ENCODE measurements at places on chromosomes 2 and 18.

DNA sequence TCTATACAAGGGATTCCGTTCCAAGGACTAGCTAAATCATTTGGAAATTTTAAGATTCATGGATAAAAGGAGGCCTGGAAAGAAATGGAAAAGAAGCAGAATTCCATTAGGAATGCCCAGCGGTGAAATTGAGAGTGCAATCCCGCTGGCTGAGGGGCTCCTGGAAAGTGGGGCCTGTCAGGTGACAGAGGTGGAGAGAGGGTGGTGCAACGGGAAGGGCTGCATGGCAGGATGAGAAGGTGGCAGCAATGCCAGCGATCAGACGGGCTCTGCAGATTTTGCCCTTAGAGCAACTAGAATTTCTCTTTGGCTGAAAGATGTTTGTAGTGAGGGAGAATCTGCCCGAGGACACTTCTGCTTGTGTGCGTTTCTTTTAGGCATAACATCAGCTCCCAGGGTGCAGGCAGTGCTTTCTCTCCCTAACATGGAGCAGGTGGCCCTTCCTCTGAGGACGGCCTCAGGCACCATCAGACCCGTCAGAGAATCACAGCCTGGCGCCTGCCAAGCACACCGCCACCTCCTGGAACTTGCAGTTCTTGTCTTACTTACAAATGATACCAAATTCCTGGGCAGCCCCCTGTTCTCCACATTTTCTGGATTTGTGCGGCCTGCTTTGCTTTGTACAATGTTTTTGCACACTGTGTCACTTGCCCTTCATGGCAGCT is 261.6 kb downstream of the NDUFA10 start:
- no peak for DNase-seq

DNA sequence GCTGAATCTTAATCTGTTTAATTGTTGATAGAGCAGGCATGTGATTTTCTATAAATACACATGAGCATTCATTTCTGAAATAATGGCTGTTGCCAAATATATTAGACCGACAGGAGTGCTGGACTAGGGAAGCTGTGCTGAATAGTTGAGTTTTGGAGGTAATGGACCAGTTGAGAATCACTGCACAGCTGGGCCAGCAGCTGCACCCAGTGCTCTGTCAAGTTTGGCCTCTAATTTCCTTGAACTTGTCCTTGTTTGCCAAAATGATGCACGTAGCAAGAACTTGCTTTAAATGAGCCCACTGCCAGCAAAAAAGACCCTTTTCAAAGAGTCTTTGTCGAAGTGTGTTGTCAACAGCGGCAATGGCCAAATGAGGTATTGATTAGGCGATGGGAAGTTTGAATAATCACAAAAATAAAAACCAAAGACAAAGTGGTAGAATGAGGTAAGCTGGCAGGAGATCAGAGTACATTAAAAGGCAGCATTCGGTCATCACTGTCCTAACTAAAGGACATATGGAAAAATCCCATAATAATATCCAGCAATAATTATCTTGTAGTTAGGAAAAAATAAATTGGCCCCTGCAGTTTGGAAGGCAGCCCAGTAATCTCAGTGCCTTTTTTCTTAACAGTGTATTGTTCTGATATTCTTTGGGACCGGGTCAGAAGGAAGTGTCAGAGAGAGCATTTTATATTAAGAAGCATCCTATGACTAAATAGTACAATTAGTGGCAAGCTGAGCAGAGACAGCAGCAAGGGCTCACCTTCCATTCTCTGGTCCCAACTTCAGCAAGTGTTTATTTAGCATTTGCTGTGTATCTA is 126.2 kb downstream of the RAPGEF4 start:
- DNase-seq, result no peak

DNA sequence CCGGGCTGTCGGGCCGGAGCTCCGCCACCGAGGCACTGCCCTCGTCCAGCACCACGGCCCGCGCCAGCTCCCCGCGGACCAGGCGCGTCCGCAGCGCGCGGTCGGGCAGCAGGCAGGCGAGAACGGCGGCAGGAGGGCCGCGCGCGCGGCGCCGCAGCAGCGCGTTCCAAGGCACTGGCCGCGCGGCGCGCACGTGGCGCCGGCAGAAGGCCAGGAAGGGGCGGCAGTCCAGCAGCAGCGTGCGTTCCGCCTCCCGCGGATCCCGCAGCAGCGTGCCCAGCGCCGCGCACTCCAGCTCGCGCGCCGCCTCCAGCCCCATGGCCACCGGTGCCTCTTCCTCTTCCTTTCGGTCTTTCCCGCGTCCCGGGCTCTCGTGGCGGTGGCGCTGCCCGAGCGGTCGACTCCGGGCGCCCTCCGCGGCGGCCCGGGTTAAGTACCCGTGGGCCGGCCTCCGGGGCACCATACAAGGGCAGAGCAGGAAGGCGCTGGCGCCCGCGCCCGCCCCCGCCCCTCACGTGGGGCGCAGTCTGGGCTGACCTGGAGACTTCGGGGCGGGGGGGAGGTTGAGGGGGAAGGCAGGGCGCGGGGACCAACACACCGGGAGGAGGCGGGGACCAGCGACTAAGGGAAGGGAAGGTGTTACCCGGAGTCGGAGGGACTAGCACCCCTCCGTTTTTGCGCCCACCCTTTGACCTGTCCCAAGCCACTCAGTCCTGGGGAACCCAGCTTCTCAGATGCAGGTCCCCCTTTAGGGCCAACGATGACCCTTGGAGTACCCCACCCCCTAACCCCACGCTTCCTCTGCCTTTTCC is at the start of gene DUSP2:
Gene DUSP2 (minus strand): TSS at position 405 of the 812 bp plus-strand sequence. CDS start 86 bp downstream, at position 319.
- peak; percentile 45 for DNase-seq

DNA sequence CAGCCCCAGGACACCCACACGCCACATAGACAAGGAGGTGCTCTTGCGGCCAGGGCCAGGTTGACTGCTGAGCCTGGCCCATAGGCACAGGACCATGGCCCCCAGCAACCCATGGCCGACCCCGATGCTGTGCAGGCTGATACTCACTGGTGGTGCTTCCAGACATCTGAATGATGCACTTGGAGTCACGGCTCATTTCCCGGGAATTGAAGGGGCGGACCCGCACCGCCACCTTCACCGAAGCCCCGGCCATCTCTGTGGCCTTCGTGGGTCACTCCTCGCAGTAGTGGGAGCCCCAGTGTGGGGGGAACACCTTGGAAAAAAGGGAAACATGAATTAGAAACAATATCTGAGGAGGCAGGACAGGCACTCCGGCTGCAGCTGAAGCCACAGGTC is 22.5 kb downstream of the KIF1A start:
- no peak for DNase-seq

- DNase-seq, result no peak
These were observed 8.2 kb upstream of the MBD2 start for GRCh38 chr18:54232485-54233227.

DNA sequence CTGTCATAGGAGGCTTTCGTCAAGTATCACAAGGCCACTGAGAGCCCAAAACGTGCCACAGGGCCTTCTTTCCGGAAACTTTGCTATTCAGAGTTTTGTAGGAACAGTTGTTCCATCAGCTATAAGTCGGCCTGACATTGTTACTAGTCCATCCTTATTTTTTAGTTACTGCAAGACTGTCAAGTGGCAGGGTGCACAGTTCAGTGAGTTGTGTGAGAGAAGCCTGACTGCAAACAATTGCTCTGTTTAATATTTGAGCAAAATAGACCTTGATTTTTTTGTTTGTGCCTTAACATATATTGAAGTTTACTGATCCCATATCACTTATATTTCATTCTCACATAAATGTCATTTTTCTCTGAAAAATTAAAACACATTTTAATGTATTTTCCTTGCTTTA is 110.1 kb downstream of the GALNT1 start:
- no peak for DNase-seq

GRCh38 chr18:24500217-24500616 is 39.8 kb downstream of the HRH4 start:
- DNase-seq, result no peak

DNA sequence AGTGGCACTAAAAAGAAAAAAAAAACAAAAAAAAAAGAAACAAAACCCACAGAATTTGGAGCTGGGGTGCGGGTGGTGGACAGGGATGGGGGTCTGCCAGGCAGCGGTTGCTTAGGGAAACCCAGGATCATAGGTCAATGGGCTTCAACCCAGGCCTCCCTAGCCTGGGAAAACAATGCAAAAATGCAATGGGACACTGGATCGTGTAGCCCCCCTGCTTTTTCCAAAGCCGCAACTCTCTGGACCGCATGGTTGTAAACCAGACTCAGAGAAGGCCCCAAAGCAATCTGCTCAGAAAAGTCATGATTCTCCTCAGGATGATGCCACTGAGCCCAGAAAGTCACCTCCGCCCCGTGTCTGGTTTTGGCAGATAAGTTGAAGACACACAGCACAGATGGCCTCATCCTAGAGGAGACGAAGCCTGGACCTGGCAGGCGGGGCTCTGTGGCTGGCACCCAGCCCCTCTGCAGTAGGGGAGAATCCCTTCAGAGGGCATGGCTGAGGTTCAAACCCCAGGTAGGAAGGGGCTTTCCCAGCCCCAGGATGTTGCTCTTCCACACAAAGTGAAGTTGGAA is 5.1 kb downstream of the DLX2 start:
- no peak for DNase-seq

DNA sequence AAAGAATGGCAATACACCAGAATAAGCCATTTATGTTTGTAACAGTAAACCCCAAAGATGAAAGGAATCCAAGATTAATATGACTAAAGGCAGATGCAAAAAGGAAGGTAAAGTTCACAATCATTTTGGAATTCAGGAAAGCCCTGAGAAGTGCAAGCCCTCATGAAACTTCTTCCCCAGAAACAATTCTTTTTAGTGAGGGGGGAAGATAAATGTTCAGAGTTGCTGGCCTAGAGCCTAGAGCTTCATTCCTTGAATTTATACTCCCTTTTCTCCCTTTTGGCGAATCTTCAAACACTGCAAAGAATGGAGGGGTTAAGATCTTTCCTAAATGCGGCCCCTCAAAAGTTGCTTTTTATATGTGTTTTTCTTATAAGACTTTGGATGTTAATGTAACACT is 368.8 kb downstream of the MEIS1 start:
- DNase-seq, result no peak

DNA sequence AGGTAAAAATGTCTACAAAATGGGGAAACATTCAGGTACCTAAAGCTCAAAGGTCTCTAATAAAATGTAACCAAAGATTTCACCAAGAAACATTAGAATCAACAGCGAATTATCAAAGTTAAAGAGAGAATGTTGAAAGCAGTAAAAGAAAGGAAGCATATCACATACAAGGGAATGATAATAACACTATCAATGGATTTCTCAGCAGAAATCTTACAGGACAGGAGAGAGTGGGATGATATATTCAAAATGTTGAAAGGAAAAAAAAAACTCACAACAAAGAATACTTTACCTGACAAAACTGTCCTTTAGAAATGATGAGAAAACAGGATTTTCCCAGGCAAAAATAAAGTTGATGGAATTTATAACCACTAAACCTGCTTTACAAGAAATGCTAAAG is 591.2 kb upstream of the POU3F3 start:
- DNase-seq, result no peak

GRCh38 chr2:229275506-229275905 is 4.4 kb upstream of the PID1 start:
- DNase-seq, result no peak

GRCh38 chr18:69981948-69982347 is 34.3 kb upstream of the CD226 start:
- no peak for DNase-seq

GRCh38 chr18:8977701-8978100 is 124.8 kb upstream of the NDUFV2 start:
- DNase-seq, result no peak

DNA sequence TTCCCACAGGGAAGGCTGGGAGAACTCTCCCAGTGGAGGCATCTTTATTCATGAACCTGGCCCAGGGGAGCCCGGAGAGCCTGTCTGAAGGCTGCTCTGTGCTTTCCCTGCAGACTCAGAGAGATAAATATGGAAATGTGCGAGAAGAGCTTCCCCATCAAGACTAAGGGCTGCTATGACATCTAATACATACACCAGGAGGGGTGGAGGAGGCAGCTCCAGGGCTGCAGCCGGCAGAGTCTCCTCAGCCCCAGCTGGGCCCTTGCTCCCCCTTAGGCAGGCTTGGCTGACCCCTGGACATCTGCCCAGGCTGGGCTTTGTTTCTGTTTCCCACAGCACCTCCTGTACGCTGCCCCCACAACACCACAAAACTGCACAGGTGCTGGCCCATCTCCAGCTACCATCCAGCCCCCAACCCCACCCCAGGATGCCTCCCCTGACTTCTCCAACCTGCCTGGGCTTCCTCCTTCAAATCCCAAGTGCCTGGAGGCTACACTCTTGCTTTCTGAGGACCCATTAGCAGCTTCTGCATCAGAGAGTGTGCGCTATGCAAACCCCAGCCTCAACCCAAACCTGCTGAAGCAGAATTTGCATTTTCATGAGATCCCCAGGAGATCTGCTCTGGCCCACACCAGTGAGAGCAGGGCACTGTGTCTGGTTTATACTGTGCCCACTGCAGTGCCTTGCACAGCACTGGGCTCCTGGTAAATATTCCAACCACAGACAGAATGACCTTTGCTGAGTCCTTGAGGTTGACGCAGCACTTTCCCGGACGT is 96.8 kb downstream of the VSNL1 start:
- DNase-seq, result no peak

DNA sequence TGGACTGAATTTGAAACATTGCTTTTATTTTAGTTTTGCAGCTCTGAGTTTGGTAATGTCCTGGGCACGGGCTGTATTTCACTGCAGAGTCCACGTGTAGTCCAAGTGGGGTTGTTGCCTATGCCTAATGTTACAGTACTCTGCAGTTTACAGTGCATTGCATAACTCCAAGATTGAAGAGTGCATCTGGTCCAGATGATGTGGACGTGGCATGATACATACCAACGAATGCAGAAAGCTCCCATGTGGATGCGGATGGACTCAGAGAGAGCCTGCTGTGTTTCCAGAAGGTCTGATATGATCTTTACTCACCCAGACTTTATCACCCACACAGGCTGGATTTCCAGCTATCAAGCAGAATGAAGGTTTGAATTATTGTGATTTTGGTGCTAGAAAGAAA is 44.4 kb upstream of the CCDC68 start:
- DNase-seq, result no peak

DNA sequence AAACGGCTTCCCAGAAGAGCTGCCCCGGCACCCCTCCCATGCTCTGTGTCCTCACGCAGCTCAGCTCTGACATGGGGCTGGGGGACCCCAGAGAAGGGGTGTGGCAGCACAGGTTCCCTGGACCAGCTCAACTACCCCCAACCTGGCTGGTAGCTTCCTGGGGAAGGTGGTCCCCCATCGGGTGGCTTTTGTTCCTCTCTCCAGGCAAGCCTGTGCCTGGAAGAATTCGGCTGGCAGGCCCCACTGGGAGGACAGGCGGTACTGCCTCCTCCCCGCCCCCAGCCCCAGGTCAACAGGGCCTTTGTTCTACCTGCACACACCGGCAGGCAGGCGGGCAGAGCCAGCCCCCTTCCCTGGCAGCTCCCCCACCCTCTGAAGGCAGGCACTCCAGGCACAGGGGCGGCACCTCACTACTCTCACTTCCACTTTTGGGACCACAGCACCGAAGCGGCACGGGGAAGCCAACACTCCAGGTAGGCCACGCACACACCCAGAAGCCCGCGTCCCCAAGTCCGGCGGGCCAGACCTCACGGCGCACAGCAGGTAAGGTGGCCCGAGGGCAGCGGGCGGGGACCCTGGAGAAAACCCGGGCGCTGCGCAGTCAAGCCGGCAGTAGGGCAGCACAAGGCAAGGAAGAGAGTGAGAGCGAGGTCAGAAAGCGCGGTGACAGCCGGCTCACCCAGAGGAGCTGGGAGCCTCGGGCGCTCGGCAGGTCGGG is 1.3 kb downstream of the HS6ST1 start:
- no peak for DNase-seq

GRCh38 chr2:63888490-63889402 is 47.0 kb downstream of the UGP2 start:
- no peak for DNase-seq
